ENCODE measurements at places on chromosomes 3 and 15. TPM values are rescaled to one million over a fixed set of nuclear protein-coding genes. Genes with fewer than 3 reads are reported as not detected.

- no peak for DNase-seq
- no peak overlapping the region for H3K4me3 ChIP-seq
- no peaks in the 10 kb centered on the region for H3K27me3 ChIP-seq
- H3K4me1 ChIP-seq = peaks cover 8% of the 10 kb centered on the region
- H3K27ac ChIP-seq = no peak overlapping the region
Measured at GRCh38 chr15:40416056-40416455, 10.5 kb downstream of the IVD start.

DNA sequence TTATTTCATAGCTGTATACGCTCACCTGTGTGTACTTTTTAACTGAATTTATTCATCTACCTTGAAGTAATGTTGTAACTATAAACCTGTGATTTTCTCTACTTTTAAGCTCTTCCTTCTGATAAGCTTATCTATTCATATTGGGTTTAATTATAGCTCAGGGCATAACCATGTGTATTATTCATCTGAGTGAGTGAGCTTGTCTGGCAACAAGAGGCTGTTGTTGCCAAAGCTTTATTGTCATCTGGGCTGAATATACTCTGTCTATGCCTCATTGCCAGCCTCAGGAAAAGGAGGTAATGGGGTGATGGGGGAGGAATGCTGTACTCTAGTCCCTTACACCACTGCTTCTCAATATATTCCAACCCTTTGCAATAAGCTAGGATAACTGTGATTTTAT lies 292.4 kb downstream of the UBE2E2 start:
- peaks cover 43% of the 10 kb centered on the region for H3K4me1 ChIP-seq
- DNase-seq = no peak
- H3K4me3 ChIP-seq = no peak overlapping the region
- peak overlapping the region; percentile 70 for H3K27ac ChIP-seq
- no peaks in the 10 kb centered on the region for H3K27me3 ChIP-seq
- no peaks in the 10 kb centered on the region for H3K36me3 ChIP-seq

TNFAIP8L3 gene
- total RNA-seq = 0.75 TPM

- no peak for DNase-seq
- H3K4me3 ChIP-seq = no peak overlapping the region
- H3K27me3 ChIP-seq = no peaks in the 10 kb centered on the region
- H3K4me1 ChIP-seq = no peaks in the 10 kb centered on the region
- H3K36me3 ChIP-seq = no peaks in the 10 kb centered on the region
Measured at GRCh38 chr3:32706348-32707025, 21.5 kb downstream of the CNOT10 start.

ITIH3 gene
- 0.66 TPM for total RNA-seq

- H3K4me1 ChIP-seq = peaks cover 36% of the 10 kb centered on the region
- H3K27me3 ChIP-seq = no peaks in the 10 kb centered on the region
- no peak for DNase-seq
- H3K36me3 ChIP-seq = no peaks in the 10 kb centered on the region
- no peak overlapping the region for H3K4me3 ChIP-seq
Measured at GRCh38 chr3:114857299-114857701, 289.8 kb downstream of the ZBTB20 start.

- no peak for DNase-seq
- peaks cover 2% of the 10 kb centered on the region for H3K4me1 ChIP-seq
- H3K27me3 ChIP-seq = no peaks in the 10 kb centered on the region
- H3K4me3 ChIP-seq = no peak overlapping the region
- H3K27ac ChIP-seq = no peak overlapping the region
- peaks cover 4% of the 10 kb centered on the region for H3K36me3 ChIP-seq
Measured at GRCh38 chr3:138256022-138256421, 68.9 kb downstream of the ARMC8 start.

- no peak overlapping the region for H3K27ac ChIP-seq
- no peak for DNase-seq
- no peaks in the 10 kb centered on the region for H3K27me3 ChIP-seq
- peaks cover 9% of the 10 kb centered on the region for H3K4me1 ChIP-seq
- no peak overlapping the region for H3K4me3 ChIP-seq
Measured at GRCh38 chr3:67601919-67602608, 52.3 kb downstream of the SUCLG2 start.

Measured in gastrocnemius medialis (tissue), 4 donors.